Suppressor macrophage treated with lipopolysaccharide for 1 hour (primary cell): ENCODE measurements at places on chromosomes 4 and X.

DNA sequence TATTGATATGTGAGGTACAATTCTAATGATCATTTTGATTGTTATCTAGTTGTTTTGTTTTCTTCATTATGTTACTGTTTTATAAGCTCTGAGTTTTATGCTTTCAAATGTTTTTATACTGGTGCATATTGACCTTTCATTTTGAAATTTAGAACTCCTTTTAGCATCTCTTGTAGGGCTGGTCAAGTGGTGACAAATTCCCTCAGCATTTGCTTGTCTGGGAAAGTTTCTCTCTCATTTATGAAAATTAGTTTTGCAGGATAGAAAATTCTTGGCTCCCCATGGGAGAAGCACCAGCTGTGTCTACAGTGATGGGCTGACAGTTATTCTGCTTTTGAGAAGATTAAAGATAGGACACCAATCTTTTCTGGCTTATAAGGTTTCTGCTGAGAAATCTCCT is 105.3 kb upstream of the SPRY1 start:
- DNase-seq, result no peak

- no peak for DNase-seq
Measured at GRCh38 chr4:73609706-73610105, 10.5 kb downstream of the RASSF6 start.

DNA sequence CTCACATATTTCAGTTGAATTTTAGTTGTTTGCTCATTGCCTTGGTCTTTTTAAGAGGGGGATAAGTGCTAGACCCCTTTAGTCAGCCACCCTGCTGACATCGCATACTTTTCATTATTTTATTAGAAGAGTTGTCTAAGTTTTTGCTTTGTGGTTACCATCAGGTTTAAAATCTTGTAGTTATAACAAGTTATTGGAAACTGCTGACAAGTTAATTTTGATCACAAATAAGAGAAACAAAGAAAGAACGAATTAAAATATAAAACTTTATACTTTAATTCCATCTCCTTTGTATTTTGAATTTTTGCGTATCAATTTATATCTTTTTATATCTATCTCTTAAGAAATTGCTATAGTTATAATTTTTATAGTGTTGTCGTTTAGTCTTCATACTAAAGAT is 679.7 kb downstream of the TECRL start:
- DNase-seq, result no peak

DNA sequence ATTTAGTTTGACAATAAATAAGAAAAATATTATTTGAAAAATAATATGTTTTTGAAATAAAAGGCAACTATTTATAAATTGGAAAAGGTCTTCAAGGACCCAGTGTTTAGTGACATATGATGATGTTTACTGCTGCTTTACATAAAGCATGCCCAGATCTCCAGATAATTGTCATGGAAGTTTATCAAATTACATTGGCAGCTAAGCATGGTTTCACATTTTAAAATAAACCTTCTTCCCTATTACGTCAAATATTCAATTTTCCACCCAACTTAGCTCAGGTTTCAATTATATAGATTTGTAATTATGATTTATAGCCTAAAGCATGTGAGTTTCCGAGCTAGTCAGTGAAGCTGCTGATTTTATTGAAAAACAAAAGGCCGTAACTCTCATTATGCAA is 417.2 kb downstream of the CFAP47 start:
- no peak for DNase-seq

- peak; percentile 31 for DNase-seq
Measured at GRCh38 chr4:1767061-1767769, 25.9 kb upstream of the FGFR3 start.

- no peak for DNase-seq
Measured at GRCh38 chr4:79598214-79598613, 190.2 kb upstream of the GK2 start.

- DNase-seq, result no peak
Measured at GRCh38 chr4:110617646-110618580, 5.0 kb downstream of the PITX2 start.

- DNase-seq, result no peak
Measured at GRCh38 chr4:159552979-159553768, 450.3 kb downstream of the RAPGEF2 start.

GRCh38 chrX:115363372-115363771 is 73.9 kb downstream of the LUZP4 start:
- no peak for DNase-seq

- no peak for DNase-seq
Measured at GRCh38 chrX:21255032-21255618, 119.1 kb upstream of the CNKSR2 start.

DNA sequence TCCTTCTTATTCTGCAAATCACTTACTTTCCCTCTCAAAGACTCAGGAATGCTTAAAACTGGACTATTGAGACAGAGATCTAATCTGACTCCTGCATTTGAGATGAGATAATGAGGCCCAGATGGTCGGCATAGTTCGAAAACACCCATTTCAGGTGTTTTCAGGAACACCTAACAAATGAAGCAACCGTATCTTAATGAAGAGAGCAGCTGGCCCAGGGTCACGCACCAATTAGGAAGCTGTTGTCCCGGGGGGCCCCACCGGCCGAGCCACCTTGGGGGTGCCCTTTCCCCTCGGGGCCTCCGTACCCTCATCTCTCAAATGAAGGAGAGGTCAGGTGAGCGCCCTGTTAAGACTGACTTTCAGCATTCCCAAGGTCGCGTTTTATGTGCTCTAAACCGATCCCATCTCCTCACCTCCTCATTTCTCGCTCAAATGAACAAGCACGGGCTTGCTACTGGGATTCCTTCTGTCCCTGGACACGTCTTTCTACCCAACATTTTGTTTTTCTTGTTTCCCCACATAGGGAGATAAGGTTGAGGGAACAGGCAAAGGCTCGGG is 824 bp downstream of the LRPAP1 start:
- DNase-seq, result no peak

DNA sequence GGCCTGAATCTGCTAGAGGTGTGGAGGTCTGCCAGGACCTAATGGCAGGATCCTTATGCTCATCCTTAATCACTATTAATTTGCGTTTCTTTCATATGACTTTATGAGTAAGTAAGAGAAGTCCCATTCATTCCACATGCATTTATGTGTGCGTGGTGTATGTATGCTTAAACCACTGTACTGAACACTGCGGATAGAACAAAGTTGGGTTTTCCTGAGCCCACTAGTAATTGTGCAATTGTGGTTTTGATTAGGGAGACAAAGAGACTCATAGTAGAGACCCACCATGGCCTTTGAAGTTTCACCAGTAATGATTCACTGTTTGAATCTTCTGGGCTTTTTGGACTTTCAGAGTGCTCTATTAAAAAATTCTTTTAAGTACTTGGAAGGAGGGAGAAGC is 498.5 kb upstream of the DIPK2B start:
- peak; percentile 13 for DNase-seq

GRCh38 chr4:174394915-174395314 is 111.2 kb downstream of the CEP44 start:
- peak; percentile 2 for DNase-seq

DNA sequence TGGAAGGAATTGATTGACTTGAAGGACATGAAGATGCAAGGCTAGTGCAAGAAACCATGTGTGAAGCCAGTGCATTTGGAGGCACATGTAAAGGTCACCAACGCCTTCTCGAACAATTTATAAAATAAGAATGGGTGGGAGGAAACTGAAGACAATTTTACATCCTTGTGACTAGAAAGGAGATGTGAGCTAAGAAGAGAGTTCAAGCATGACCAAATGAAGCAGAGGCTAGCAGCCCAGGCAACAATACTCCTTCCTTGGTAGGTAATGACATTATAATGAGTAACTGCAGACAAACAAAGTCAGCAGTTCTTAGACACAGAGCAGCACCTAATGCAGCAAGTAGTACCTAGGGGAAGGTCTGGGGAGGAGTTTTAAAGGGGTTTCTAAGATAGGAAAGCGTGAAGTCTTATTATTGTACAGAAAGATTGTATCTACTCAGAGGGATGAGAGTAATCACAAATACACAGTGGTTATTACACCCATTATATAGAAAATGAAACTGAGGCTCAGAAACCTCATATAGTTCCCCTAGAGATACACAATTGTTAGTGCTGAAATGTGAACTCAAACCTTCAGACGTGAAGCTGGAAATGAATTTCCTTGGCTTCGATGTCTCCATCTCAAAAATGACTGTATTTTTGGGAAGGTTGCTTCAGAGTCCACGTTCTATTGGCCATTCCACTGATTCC is 56.1 kb downstream of the ATXN3L start:
- no peak for DNase-seq

DNA sequence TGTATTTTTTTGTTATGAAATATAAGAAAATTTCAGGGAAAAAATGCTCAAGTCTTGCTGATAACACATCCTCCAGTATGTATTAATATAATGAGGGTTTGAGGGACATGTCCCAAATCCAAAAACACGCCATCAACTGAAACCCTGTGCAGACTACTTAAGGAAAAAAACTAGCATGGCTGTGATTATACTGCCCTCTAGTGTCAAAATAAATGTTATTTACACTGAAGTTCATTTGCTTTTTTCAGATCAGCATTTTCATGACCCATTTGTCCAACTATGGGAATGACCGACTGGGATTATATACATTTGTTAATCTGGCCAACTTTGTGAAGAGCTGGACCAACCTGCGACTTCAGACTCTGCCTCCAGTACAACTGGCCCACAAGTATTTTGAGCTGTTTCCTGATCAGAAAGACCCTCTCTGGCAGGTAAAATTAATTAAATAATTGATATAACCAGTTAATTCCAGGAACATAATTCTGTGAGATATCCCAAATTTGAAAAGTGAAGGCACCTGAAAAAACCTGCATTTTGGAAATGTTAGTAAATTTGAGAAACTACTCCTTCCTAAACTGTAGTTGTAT is 128.5 kb downstream of the PRSS12 start:
- peak; percentile 57 for DNase-seq

- DNase-seq, result peak; percentile 5
Measured at GRCh38 chr4:170202721-170203120, 113.0 kb upstream of the AADAT start.

DNA sequence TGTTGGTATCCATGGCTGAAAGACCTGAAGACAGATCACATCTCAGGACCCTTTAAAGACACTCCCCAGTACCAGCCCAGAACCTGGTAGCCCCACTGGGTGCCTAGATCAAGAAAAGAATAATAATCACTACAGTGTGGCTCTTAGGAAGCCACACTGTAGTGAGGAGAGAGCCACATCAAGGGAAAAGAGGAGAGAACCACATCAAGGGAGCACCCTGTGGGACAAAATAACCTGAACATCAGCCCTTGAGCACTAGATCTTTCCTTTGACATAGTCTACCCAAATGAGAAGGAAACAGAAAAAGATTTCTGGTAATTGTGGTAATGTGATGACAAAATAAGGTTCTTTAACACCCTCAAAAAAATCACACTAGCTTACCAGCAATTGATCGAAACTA is 15.3 kb downstream of the RTL3 start:
- no peak for DNase-seq

GRCh38 chrX:119759248-119759766 is 919 bp downstream of the SOWAHD start:
- DNase-seq, result no peak

- DNase-seq, result no peak
Measured at GRCh38 chr4:85522836-85523235, 47.9 kb downstream of the ARHGAP24 start.

GRCh38 chr4:156800463-156800862 is 171.1 kb downstream of the PDGFC start:
- no peak for DNase-seq

DNA sequence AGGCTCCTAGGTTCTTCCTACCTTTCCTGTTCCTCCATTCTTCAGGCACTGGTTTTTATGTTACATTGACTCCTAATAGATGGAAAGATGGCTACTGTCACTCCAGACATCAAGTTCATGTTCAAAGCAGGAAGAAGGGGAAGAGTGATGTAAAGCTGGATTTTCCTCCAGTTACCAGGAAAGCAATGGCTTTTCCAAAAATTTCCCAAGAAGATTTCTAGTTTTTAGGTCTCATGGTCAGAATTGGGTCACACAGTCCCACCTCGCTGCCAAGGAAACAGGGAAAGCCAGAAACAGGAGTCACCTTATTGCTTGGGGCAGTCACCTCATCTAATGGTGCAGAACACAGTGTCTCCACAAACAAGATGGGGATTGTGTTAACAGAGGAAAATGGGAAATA is 21.5 kb downstream of the RXFP1 start:
- DNase-seq, result peak; percentile 50

DNA sequence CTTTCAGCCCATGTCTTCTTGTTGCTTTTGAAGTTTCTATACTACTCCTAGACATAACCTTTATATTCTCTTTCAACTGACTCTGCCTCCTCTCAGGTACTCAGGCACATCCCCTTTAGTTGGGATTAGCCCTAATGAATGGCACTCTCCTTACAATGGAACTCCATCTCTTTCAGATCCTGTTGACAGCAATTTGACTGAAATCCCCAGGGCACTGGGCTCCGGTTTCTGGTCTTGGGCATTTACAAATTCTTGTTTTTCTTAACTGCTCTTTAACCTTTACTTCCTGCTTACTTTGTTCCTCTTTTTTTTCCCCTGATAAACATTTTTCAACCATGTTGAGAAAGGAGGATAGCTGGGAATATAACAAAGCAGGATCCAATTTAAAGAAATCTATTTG is 68.9 kb downstream of the ENOX2 start:
- DNase-seq, result no peak

- no peak for DNase-seq
Measured at GRCh38 chr4:41012293-41012692, 202.0 kb downstream of the APBB2 start.

DNA sequence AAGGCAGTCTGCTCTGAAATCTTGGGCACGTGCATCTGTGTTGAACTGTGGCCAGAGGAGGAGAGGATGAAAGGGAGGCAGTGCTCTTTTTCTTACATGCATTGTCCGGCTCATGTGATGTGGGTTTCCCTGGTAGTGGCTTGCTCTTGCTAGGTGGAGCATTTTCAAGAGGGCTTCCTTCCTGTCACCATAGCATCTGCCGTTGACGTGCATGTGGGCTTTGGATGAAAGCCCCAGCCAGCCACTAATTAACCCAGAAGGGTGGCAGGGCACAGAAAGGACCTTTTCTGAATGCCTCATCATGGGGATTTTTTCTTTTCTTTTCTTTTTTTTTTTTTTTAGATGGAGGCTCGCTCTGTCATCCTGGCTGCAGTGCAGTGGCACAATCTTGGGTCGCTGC is 121.3 kb downstream of the GPR143 start:
- DNase-seq, result peak; percentile 2

DNA sequence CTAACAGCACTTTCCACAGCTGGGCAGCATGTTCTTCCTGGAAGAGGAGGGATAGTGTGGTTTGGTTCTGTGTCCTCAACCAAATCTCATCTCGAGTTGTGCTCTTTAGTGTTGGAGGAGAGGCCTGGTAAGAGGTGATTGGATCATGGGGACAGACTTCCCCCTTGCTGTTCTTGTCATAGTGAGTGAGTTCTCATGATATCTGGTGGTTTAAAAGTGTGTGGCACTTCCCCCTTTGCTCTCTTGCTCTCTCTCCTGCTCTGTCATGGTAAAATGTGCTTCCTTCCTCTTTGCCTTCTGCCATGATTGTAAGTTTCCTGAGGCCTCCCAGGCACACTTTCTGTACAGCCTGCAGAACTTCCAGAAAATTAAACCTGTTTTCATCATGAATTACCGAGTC is 133.7 kb upstream of the NDP start:
- peak; percentile 19 for DNase-seq

DNA sequence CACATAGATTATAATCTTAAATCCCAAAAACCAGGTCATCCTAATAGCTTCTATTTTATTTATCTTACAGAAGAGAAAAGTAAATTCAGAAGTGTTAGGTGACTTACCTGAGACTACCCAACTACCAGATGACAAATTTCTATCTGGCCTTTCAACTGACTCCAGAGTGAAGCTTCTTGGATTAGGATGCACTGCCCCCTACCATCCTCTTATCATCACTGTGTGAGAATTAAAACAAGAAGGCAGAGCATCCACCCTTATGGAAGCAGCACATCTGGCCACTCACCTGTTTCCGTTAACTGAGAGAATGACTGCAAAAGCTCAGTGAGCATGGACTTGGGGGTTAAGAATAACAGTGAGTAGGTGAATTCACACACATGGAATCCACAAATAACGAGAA is 502.6 kb upstream of the TECRL start:
- DNase-seq, result no peak
